ENCODE measurements at places on chromosomes 11 and 22.
A peak's percentile ranks its signal among the peaks of the same experiment; 100 is the strongest.

DNA sequence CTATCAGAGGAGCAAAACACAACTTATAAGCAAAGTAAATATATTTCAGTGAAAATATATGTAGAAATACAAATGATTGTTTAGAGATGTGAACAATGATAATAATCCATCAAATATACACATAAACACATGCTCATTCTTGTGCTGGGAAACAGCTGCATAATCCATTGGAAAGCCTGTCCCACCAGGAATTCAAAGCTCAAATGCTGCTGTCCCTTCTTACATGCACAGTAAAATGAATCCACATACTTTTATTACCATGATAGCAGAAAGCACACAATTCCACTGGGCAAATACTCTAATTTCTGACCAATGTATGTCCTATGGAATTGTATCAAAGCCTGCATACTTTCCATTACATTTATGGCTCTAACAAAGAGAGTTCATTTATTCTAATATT is 44.5 kb downstream of the SOX6 start:
- H3K36me3 ChIP-seq, result no peaks in the 10 kb centered on the region
- no peak for DNase-seq
- H3K27me3 ChIP-seq, result no peaks in the 10 kb centered on the region
- no peak overlapping the region for H3K27ac ChIP-seq
- H3K4me3 ChIP-seq, result no peak overlapping the region

GRCh38 chr22:30770716-30771115 is 76.0 kb downstream of the OSBP2 start:
- no peak overlapping the region for H3K4me3 ChIP-seq
- H3K4me1 ChIP-seq, result no peaks in the 10 kb centered on the region
- H3K27ac ChIP-seq, result no peak overlapping the region
- no peaks in the 10 kb centered on the region for H3K27me3 ChIP-seq

DNA sequence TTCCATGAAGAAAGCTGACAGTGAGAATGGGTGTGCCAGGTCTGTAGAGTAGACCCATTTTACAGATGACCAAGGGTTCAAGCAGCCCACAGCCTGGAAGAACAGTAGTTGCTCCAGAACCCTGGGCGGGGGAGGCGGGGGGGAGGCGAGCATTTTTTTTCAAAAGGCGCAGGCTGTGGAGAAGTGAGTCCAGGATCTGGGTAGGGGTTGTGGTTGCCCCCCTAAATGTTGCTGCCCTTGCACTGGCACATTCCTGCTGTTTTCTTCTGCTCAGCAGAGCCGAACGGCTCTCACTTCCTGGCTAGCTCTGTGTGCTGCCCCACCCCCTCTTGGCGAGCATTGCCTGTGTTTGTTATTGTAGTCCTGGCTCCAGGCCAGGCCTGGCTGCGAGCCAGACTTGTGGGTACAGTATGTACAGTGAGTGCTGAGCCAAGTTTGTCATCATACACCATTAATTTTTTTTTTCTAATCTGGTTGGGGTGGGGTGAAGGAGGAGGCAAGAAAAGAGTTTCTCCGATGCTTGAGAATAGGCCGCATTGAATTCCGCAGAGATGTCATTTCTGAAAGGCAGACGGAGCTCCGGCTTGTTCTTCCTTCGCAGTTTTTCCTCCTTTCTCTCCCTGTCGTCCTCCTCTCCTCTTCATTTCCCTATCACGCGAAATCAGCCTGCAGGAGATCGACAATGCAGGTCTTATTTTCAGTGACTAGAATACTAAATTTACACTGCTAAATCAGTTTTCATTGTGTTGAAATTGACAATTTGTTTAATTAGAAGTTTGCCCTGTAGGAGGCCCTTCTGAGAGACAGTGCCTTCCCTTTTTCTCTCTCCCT is 100.5 kb downstream of the ZBTB16 start:
- peaks cover 28% of the 10 kb centered on the region for H3K4me1 ChIP-seq
- H3K36me3 ChIP-seq, result no peaks in the 10 kb centered on the region
- peak; percentile 47 for DNase-seq
- peak overlapping the region; percentile 43 for H3K27ac ChIP-seq

DNA sequence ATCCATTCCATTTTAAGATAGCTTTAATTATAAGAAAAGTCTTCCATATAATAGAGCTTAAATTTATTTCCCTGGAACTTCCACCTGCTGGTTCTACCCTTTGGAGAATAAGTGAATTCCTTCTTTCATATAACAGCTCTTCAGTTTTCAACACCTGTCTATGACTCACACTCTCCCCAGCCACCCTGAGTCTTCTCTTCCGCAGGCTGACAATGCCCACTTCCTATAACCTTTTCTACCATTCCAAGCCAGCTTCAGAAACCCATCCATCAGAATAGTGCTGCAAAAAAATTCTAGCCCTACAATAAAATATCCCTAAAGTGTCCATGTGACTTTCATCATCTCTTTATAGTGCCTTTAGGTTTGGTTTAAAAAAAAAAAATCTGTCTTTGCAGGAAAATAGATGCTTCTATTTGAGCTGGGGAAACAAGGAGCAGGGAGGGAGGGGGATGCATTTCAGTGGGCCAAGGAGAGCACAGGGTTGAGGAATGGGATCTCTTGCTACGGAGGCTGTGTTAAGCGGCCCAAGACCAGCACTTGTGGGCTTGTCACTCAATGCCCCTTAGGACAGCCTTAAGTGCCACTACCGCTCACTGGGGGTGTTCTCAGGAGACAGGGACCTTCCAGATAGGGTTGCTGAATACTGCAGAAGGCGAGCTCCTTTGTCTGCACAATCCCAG is 178.6 kb downstream of the DSCAML1 start:
- no peak for DNase-seq
- H3K27ac ChIP-seq, result no peak overlapping the region
- peaks cover 33% of the 10 kb centered on the region for H3K4me1 ChIP-seq

GRCh38 chr11:68211546-68211945 is 1.6 kb downstream of the KMT5B start:
- peak overlapping the region; percentile 99 for H3K4me3 ChIP-seq
- no peaks in the 10 kb centered on the region for H3K36me3 ChIP-seq
- H3K27me3 ChIP-seq, result peaks cover 9% of the 10 kb centered on the region
- peaks cover 55% of the 10 kb centered on the region for H3K4me1 ChIP-seq
- peak overlapping the region; percentile 42 for H3K27ac ChIP-seq

DNA sequence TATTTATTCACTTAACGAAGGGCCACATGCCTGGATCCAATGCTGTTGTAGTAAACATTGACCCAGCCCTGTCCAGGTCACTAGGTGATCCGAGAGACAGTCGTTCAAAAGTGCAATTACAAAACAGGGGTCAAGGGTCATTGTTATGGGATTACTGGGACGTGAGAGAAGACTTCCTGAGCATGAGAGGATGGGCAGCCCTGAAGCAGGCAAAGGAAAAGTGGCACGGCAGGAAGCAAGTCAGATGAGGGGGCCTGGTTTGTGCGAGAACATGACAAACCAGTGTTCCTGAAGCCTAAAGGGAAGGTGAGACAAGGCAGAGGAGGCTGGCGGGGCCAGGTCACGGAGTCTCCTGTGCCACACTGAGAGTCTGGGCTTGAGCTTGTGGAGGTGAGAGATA is 15.8 kb upstream of the MMP20 start:
- 0 out of 2 replicates have a peak overlapping the region, but pooled peaks have one; percentile 13 for H3K27ac ChIP-seq
- no peaks in the 10 kb centered on the region for H3K36me3 ChIP-seq
- H3K27me3 ChIP-seq, result no peaks in the 10 kb centered on the region
- H3K4me1 ChIP-seq, result peaks cover 5% of the 10 kb centered on the region

DNA sequence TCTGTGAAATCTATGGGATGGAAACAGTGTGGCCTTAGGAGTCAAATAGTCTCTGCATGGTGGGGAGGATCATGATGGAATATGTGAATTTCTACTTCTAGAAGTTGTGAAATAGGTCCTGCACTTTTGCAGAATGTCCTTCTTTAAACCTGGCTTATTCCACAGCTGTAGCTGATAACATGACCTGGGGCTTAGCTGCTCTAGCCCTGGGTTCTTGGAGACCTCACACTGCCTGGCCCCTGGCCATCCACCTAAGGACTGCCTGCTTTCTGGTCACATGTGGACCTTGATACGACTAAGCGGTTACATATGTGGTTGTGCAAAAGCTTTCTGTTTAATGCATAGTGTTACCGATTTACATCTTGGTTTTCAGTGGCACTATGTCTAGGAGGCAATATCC is 88.2 kb downstream of the SWAP70 start:
- no peaks in the 10 kb centered on the region for H3K27me3 ChIP-seq
- H3K27ac ChIP-seq, result no peak overlapping the region
- no peak for DNase-seq
- H3K36me3 ChIP-seq, result peaks cover 28% of the 10 kb centered on the region
- peaks cover 36% of the 10 kb centered on the region for H3K4me1 ChIP-seq

DNA sequence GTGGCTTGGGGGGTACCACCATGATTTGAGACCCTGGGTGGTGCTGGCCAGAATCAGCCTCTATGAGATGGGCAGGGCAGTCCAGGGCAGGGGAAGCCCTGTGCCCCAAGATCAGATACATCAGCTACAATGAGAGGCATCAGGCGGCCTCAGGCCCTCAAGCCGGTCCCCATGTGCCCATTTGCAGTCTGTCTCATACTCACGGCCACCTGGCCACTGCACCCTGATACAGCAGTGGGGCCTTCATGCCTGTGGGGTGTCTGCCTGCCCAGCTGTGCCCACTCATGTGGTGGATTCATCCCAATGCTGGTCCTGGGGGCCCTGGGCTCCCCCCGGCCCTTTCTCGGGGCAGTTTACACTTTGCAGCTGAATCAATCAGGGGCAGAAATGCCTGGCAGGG is 42.4 kb upstream of the KCNQ1OT1 start:
- H3K27ac ChIP-seq, result no peak overlapping the region
- no peaks in the 10 kb centered on the region for H3K36me3 ChIP-seq
- no peaks in the 10 kb centered on the region for H3K4me1 ChIP-seq
- DNase-seq, result no peak
- no peak overlapping the region for H3K4me3 ChIP-seq

DNA sequence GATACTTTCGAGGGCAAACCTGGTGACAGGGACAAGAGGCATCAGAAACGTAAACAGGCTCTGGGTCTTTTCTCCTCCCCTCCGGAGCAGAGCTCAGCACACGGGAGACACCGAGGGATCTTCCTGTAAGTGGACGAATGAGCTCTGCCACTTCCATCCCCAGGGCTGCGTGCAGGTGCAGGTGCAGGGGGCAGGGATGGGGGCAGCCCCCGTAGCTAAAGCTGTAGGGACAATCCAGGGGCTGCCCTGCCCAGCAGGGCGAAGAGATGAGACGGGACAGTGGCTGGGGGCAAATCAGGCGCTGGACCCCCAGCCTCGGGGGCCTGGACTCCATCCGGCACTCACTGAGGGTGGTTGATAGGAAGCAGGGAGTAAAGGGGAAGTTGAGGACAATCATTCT is 505.4 kb downstream of the BRD1 start:
- H3K4me1 ChIP-seq, result no peaks in the 10 kb centered on the region
- no peak overlapping the region for H3K27ac ChIP-seq
- no peaks in the 10 kb centered on the region for H3K27me3 ChIP-seq
- DNase-seq, result no peak

- no peak overlapping the region for H3K27ac ChIP-seq
- H3K27me3 ChIP-seq, result peaks cover 28% of the 10 kb centered on the region
- DNase-seq, result no peak
- H3K4me1 ChIP-seq, result peaks cover 9% of the 10 kb centered on the region
- no peak overlapping the region for H3K4me3 ChIP-seq
Measured at GRCh38 chr22:50585781-50586180, 3.1 kb upstream of the CHKB start.

- H3K27me3 ChIP-seq, result no peaks in the 10 kb centered on the region
- peaks cover 15% of the 10 kb centered on the region for H3K4me1 ChIP-seq
- peak overlapping the region; percentile 84 for H3K27ac ChIP-seq
- H3K4me3 ChIP-seq, result no peak overlapping the region
- no peaks in the 10 kb centered on the region for H3K36me3 ChIP-seq
Measured at GRCh38 chr11:473415-473814, 23.3 kb downstream of the PTDSS2 start.

DNA sequence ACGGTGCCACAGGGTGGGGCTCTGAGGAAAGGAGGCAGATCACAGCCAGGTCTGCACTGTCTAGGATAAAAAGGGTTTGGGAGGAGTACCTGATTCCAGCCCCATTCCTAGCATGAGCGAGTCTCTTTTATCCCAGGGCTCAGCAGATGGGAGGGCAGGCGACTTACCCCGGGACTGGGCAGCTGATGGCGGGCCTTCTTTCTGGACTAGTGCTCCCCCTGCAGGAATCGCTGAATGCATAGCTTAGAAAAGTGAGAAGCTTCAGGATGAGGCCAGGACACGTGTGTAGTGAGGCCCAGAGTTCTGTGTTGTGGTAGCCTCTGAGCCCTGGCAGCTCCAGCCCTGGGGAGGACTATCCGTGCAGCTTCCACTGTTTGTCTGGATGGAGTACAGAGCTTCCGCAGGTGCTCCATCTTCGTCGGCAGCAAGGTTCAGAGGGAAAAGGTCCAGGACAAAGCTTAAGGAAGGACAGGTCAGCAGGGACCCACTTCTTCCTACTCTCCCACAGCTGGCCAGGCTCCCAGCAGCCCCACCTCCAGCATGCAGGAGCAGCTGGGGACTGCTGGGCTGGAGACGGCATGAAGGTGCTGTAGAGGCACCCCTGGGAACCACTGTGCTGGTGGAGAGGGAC is 30.4 kb downstream of the COMMD9 start:
- peaks cover 5% of the 10 kb centered on the region for H3K4me1 ChIP-seq
- H3K27ac ChIP-seq, result no peak overlapping the region
- H3K4me3 ChIP-seq, result no peak overlapping the region
- peaks cover 5% of the 10 kb centered on the region for H3K36me3 ChIP-seq

DNA sequence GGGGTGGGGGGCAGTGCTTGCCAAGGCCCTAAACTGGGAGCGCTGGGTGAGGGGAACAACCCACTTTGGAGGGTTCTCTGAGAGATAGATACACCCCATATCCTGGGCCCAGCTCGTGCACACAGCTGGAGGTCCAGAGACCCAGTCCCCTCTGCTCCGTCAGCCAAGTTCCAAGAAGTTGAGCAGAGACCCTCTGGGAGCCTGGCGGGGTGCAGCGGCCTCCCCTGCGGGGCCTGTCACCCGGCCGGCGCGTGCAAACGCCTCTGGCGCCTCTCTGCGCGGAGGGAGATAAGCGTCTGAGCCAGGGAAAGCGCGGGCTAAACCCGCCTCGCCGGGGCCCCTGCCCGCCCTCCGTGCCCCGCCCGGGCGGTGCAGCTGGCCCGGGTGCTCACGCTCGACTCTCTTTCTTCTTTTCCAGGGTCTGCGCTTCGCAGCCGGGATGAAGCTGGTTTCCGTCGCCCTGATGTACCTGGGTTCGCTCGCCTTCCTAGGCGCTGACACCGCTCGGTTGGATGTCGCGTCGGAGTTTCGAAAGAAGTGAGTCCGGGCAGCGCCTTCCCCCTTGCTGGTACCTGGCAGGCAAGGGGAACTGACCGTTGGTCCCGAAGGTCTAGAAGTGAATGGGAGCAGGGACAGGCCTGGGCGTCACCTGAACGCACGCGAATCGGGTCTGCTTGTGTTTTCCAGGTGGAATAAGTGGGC is 540 bp downstream of the ADM start:
- H3K27me3 ChIP-seq, result peaks cover 59% of the 10 kb centered on the region
- H3K4me3 ChIP-seq, result peak overlapping the region; percentile 97
- H3K36me3 ChIP-seq, result peaks cover 8% of the 10 kb centered on the region
- H3K27ac ChIP-seq, result peak overlapping the region; percentile 57
- peaks cover 40% of the 10 kb centered on the region for H3K4me1 ChIP-seq
